CD4-positive, alpha-beta T cell treated with Interleukin-6 for 4 hours (primary cell): ENCODE measurements at places on chromosomes 6 and 20.

DNA sequence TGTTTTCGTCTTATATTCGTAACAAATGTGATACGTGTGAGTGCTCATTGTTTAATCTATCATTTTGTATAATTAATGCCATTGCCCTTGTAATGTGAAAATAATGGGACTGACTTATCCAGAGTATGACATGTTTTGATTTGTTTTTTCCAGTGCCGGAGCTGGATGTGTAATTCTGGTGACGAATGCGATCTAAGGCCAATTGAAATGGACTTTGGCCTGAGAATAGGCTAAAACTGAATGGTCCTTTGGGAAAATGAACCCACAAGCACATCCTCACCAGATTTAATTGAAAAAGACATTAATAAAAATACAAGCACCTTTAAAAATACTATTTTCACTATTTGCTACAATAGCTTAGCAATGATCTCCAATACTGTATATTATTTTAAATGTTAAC, 6.7 kb upstream of the TAAR5 start:
- no peak for DNase-seq

DNA sequence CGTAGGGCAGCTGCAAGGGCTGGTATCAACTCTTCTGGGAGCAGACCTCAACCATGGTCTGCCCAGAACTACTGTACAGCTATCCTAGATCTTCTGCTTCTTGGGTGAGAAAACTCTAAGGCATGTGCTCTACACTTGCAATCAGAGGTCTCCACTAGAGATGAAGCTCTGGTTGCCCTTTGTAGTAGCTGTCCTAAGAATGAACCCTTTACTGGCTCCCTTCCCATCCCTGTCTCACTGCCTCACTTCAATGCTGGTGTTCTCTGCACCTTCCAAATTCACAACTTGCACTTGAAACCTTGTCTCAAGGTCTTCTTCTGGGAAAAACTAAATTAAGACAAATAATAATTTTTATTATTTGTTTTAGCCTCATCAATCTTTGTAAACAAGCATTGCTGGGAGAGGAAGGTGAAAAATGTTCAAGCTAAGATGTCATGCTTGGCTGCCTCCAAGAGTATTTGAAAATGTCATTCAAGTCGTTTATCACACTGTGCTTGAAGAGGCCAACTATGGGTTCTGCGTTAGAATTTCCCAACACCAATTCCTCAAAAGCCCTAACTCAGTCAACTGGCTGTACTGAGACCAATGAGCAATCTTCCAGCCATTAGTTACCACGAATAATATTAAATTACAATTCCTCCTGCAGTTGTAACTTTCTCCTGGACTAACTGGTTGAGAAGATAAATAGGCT, 255.7 kb upstream of the PRND start:
- DNase-seq = no peak

GRCh38 chr20:43322851-43323250, 133.1 kb upstream of the PTPRT start:
- DNase-seq = no peak

- DNase-seq = peak; percentile 83
Measured at GRCh38 chr6:36120539-36120938, 9.8 kb upstream of the MAPK13 start.

DNA sequence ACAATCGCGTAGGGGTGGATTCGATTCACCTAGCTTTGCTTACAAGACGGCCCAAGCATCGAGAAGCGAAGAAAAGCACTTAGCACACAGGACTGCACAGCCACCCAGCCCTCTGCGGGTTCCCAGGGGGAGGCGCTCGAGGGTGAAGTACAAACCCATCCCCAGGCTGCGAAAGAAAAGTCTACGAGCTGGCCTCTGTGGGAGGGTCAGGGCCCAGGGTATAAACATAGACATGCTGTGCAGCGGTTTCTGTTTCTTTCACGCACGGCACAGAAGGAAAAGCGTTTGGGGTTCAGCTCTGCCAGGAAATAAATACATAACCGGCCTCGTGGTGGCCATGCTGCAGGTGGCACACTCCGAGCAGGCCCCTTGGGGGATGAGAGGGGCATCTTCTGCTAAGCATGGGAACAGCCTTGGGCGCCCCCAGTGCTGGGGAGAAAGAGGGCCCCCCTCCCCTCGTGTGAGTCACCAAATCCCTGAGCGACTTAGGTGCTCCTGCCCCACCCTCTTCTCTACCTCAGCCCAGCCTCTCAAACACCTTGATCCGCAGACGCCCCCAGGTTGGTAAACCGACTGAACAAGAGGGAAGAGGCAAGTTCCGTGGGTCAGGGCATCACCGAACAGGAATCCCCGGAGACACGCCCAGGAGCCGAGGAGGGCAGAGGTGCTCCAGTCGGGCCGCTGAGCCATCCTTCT, 91.6 kb upstream of the RIPOR2 start:
- peak; percentile 87 for DNase-seq

- DNase-seq = no peak
Measured at GRCh38 chr6:82182756-82183155, 64.8 kb downstream of the IBTK start.

GRCh38 chr6:53659458-53659857, 6.1 kb downstream of the KLHL31 start:
- no peak for DNase-seq

GRCh38 chr6:75283907-75284631, 523 bp downstream of the TMEM30A start:
- no peak for DNase-seq

- no peak for DNase-seq
Measured at GRCh38 chr6:169571123-169571962, 130.5 kb downstream of the WDR27 start.

DNA sequence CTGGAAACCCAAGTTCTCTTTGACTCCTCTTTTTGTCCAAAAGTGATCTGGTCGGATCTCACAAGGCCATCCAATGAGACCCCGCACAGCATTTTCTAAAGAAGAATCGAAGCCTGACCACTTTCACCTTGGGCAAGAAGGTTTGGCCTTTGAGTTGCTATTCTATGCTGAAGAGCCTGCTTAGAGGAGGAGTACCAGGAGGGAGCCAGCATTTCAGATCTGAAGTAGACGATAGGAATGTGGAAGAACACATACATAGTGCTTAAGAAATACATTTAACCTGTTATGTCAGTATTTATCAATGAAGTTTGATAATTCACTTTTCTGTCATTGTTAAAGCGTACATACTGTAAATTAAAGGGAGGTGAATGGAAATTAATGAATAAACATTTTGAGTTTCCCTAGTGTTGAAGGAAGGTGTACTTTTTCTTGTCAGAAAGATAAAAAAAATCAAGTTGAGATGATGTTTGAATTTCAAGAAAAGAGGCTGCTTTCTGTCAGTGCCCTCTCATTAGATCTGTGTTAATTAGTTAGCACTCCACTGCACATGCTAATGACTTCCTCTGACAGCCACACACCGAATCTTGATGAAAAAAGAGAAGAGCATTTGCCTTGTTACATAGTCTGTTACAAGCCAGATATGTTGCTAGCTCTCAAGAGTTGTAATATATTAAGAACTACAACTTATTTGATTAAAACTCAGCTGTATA, 10.9 kb upstream of the TDRD6 start:
- DNase-seq = no peak

DNA sequence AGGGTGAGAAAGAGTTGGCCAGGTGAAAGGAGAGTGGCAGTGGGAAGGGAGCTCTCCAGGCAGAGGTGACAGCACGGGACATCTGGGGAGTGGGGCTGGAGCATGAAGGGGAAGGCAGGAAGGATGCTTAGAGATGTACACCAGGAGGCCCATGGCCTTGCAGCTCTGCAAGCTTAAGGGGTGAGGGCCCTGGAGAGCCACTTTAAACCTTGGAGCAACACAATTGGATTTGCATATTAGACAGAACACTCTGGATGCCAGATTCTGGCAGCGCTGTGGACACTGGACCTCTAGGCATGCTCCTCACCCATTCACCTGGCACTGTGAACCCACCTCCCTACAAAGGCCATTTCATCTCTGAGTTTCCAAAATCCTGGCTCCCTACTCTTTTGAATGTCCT, 3.7 kb upstream of the CD40 start:
- no peak for DNase-seq

GRCh38 chr6:9140951-9141460, 705.7 kb upstream of the SLC35B3 start:
- DNase-seq = no peak

GRCh38 chr20:1507276-1507675, 16.1 kb upstream of the SIRPB2 start:
- no peak for DNase-seq

GRCh38 chr20:19761326-19761725, 3.3 kb downstream of the RIN2 start:
- no peak for DNase-seq

DNA sequence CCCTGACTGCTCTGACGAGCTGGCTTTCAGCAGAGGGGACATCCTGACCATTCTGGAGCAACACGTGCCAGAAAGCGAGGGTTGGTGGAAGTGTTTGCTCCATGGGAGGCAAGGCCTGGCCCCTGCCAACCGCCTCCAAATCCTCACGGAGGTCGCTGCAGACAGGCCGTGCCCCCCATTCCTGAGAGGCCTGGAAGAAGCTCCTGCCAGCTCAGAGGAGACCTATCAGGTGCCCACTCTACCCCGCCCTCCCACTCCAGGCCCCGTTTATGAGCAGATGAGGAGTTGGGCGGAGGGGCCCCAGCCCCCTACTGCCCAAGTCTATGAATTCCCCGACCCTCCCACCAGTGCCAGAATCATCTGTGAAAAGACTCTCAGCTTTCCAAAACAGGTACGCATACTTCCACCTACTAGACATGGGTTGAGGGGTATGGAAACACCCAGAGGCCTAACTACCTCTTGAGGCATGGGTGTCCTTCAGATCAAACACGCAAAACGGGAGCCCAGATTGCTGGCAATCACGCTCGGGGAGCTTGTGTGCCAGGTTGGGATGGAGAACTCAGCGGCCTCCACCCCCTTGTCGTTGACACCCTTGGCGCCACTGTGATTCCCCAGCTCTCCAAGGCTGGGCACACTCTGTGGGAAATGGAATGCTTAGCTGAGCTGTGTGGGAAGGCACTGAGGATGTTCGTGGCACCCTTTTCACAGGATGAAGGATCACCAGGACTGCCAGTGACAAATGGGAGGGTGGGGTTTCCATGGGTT, 25.3 kb downstream of the CASS4 start:
- no peak for DNase-seq

DNA sequence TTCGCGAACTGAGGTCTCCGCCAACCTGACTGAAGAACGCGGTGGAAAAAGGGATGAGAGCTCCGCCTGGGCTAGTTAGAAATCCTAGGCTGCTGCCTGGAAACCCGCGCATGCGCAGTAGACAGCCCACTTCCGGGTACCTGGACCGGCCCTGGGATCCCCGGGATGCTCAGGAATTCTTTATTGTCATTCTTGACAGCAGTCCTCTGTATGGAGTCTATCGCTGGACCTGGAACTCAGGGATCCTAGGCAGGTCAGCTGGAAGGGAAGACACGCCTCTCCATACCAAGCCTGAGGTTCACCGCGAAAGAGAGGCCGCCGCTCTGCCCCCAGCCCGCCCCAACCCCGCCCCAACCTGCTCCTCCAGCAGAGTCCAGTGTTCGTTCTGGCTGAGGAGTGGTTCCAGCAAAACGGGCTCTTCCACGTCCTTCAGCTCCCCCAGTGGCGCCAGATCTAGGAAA, 1379.2 kb upstream of the DEFB115 start:
- no peak for DNase-seq

GRCh38 chr6:148053796-148054195, 288.8 kb upstream of the SASH1 start:
- no peak for DNase-seq

DNA sequence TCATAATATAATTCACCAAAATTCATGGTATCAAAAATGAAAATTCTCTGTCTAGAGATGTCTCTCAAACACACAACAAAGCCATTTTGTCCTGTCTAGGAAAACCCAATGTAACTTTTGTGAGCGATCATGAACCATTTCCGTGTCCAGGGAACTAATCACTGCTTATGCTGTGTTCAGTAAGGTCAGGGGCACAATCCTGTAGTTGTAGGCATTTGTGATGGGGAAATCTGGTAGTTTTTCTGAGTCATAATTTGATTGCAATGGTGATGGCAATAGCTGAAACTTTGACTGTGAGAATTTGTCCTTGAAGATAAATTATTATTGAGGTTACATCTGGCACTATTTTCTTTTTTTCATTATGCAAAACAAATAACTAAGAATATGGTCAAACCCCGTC, 21.0 kb upstream of the GCLC start:
- no peak for DNase-seq

- no peak for DNase-seq
Measured at GRCh38 chr20:59640267-59640666, 35.9 kb downstream of the PHACTR3 start.

DNA sequence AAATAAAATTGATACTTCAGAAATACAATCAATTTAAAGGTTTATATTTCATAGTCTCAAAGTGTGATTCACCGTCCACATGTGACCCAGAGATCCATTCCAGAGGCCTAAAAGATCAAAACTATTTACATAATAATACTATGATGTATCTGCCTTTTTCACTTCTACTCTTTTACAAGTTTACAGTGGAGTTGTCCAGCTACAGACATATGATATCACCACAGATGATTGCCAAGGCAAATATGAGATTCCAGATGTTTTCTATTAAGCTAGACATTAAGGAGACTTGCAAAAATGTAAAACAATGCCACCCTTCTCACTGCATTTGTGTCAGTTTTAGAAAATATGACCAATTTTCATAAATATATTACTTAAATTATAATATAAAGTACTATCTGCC, 443.7 kb downstream of the GJA1 start:
- no peak for DNase-seq

DNA sequence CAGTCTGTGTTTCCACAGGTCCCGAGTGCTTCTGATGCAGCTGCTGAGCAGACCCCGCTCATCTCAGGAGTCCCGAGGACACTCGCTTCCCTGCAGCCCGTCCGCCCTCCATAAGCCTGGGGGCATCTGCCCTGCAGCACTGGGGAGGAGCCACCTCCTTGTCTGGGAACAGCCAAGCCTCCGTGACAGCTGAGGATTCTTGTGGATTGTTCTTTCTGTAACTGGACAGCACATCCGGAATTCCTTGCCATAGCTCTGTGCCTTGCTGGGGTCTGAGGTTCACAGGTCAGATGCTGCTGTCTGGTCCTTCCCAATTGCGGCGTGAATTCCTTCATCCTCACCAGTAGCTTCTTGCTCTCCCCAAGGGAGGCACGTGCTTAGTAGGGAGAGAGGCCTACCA, 38.4 kb upstream of the FNDC1 start:
- no peak for DNase-seq

DNA sequence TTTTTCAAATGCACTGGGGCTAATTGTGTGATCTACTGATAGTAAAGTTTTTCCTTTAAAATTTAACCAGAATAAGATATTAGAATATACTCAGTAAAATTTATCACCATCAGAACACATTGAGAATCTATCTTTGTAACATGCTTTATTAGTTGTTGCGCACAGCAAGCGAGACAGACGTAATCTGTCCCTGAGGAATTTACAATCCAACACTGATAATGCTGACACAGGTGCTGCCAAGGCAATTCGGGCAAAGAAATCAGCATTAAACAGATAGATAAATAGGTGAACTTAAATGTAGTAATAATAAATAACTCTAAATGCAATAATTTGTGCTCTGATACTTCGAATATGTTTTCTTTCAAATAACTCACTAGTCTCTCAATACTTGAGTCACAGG, 607.2 kb downstream of the HTR1B start:
- no peak for DNase-seq

- DNase-seq = no peak
Measured at GRCh38 chr6:20805021-20805420, 270.8 kb downstream of the CDKAL1 start.
